SK-N-SH (cell line): ENCODE measurements at places on chromosomes 16 and 17. TPM values are rescaled to one million over a fixed set of nuclear protein-coding genes. Genes with fewer than 3 reads are reported as not detected.

IQCK gene
- polyA plus RNA-seq = 7.3 and 8.6 TPM in 2 replicates

GRCh38 chr17:17819561-17819995, 17.2 kb downstream of the SREBF1 start:
- H3K27me3 ChIP-seq = no peaks in the 10 kb centered on the region
- DNase-seq = peak; percentile 74
- no peak overlapping the region for H3K4me3 ChIP-seq
- H3K36me3 ChIP-seq = no peaks in the 10 kb centered on the region
- peaks cover 34% of the 10 kb centered on the region for H3K4me1 ChIP-seq

- H3K27me3 ChIP-seq = no peaks in the 10 kb centered on the region
- H3K27ac ChIP-seq = peak overlapping the region; percentile 56
- peaks cover 3% of the 10 kb centered on the region; the same call in 1 of the 2 replicates for H3K4me1 ChIP-seq
- H3K4me3 ChIP-seq = no peak overlapping the region
Measured at GRCh38 chr17:67557052-67557845, 160.5 kb upstream of the NOL11 start.

GRCh38 chr17:31688701-31689100, 170.3 kb downstream of the COPRS start:
- H3K27ac ChIP-seq = no peak overlapping the region
- no peak overlapping the region for H3K4me3 ChIP-seq
- H3K4me1 ChIP-seq = peaks cover under 1% of the 10 kb centered on the region; the same call in 1 of the 2 replicates
- DNase-seq = no peak

DNA sequence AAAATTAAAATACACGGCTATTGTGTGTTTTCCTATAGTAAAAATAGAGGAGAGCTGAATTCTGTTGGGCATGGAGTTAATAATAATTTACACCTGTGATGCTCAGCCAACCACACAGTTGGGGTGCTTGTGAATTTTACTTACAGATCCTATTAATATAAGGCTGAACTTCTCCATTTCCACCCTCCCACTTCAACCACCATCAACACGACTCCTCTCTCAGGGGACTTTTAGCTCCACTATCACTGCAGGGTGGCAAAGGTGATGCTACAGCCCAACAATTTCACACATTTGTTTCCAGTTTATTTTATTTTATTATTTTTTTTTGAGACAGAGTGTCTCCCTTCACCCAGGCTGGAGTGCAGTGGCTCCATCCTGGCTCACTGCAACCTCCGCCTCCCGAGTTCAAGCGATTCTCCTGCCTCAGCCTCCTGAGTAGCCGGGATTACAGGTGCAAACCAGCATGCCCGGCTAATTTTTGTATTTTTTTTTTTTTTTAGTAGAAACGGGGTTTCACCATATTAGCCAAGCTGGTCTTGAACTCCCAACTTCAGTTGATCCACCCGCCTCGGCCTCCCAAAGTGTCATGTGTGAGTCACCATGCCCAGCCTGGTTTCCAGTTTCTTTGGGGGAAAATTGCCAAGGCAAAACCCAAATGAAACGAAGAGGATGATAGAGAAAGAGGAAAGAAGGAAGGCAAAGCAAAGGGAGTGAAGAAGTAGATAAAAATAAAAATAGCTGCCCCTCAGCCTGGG, 57.9 kb downstream of the GNA13 start:
- no peaks in the 10 kb centered on the region for H3K36me3 ChIP-seq
- H3K27me3 ChIP-seq = no peaks in the 10 kb centered on the region
- no peak overlapping the region for H3K4me3 ChIP-seq
- H3K4me1 ChIP-seq = no peaks in the 10 kb centered on the region
- DNase-seq = no peak

DNA sequence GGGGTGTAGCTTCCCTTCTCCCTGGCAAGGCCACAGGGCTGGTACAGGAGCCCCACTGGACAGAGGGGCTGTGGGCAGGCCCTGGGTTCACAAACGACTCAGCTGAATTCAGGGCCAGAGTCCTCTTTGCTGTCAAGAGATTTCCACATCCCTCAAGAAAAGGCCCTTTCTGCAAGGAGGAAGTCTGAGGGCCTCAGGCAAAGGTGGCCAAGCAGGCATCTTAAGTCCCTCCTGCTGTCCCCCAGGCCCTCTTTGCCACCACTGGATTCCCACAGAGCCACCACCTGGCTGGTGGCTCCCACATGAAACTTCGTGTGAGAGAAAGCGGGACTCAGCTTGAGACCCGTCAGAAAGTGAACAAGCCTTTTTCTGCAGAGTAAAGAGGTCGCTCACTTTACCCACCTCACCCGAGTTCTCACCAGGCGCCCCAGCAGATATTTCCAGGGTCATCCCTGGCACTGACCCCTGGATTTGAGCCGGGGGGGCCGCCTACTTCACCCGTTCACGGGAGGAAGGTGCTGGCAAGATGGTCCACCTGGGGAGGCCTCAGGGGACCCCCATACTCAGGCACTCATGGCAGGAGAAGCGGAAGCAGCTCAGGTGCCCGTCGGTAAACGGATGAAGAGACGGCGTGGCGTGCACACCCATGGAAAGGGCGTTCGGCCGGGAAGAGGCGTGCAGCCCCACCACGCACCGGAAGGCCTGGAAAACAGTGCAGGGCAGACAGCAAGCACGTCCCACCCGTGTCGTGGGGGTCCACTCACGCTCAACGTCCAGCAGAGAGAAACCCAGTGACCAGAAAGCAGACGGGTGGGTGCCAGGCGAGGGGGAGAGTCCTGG, 3.6 kb downstream of the RNF166 start:
- no peak overlapping the region for H3K4me3 ChIP-seq
- H3K36me3 ChIP-seq = peaks cover 12% of the 10 kb centered on the region; the same call in 1 of the 2 replicates
- no peak overlapping the region for H3K27ac ChIP-seq
- DNase-seq = no peak
- H3K4me1 ChIP-seq = peaks cover 16% of the 10 kb centered on the region; the same call in 1 of the 2 replicates
- H3K27me3 ChIP-seq = no peaks in the 10 kb centered on the region

DNA sequence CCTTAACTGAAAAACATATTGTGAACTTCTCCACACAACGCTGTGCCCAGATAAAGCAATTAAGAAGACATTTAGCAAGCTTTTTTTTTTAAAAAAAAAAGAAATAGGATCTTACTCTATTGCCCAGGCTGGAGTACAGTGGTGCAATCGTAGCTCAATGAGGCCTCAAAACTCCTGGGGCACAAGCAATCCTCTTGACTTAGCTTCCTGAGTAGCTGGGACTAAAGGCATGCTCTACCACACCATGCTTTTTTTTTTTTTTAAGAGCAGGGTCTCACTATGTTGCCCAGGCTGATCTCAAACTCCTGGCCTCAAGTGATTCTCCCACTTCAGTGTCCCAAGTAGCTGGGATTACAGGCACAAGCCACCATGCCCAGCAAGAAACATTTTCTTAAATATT, 20.1 kb downstream of the AP1G1 start:
- H3K36me3 ChIP-seq = peaks cover 16% of the 10 kb centered on the region
- no peak for DNase-seq
- H3K4me1 ChIP-seq = no peaks in the 10 kb centered on the region

- H3K27ac ChIP-seq = no peak overlapping the region
- no peak for DNase-seq
- H3K4me1 ChIP-seq = no peaks in the 10 kb centered on the region
Measured at GRCh38 chr17:37100231-37100630, 151.5 kb downstream of the AATF start.

GRCh38 chr16:49788572-49788971, 67.3 kb downstream of the ZNF423 start:
- no peak overlapping the region for H3K4me3 ChIP-seq
- no peak for DNase-seq
- no peak overlapping the region for H3K27ac ChIP-seq
- no peaks in the 10 kb centered on the region for H3K27me3 ChIP-seq
- no peaks in the 10 kb centered on the region for H3K36me3 ChIP-seq

DNA sequence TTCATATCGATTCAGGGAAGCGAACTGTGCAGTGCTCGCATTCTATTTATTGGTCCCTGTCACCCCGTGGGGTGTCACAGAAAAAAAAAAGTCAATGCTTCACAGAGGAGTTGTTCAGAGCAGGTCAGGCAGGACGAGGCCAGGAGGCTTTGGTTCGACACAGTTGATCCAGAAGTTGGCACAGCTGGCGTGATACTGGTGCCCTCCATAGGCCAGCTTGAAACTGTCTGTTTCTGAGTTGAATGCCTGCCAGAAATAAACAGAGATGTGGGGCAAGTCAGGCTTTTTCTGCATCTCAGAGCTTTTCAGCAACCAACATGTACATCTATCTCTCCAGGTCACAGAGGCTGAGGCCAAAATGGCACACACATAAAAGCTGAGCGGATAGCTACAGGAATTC, 29.1 kb downstream of the DUSP14 start:
- peaks cover 8% of the 10 kb centered on the region; the same call in 1 of the 2 replicates for H3K4me1 ChIP-seq
- H3K4me3 ChIP-seq = no peak overlapping the region
- peaks cover 55% of the 10 kb centered on the region for H3K36me3 ChIP-seq
- 0 out of 2 replicates have a peak overlapping the region, but pooled peaks have one; percentile 24 for H3K27ac ChIP-seq
